Activated B cell treated with CpG ODN at 0.5 μM for 24 hours (primary cell): ENCODE measurements at places on chromosomes 11 and 22. TPM values are rescaled to one million over a fixed set of nuclear protein-coding genes. Genes with fewer than 3 reads are reported as not detected.

Gene GUCY1A2
- total RNA-seq: 0.07 TPM in 1 of 2 replicates, not detected in the other

Gene CCDC157
- total RNA-seq: 1.8 and 2.9 TPM in 2 replicates

DNA sequence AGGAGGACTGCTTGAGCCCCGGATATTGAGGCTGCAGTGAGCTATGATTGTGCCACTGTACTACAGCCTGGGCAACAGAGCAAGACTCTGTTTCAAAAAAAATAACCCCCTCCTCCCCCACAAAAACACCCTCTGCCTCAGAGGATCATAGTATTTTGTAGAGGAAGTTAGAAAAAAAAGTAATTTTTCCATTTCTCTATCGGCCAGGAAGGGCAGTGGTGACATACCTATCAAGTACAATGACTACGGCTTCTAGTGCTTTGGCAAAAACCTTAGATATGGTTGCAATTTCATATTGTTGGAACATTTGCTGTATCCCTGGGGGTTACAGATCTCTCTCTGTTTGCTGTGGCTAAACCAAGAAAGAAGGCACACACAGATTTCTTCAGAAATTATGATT, 28.9 kb downstream of the C2CD3 start:
- DNase-seq: no peak

GRCh38 chr11:67320011-67320410, 16.7 kb downstream of the SSH3 start:
- no peak for DNase-seq

Gene TMPRSS4
- not detected in 2 replicates for total RNA-seq

Gene DLAT
- 27.5 and 31.5 TPM in 2 replicates for total RNA-seq

GRCh38 chr11:75245356-75246005, 4.9 kb downstream of the TPBGL start:
- no peak for DNase-seq

DNA sequence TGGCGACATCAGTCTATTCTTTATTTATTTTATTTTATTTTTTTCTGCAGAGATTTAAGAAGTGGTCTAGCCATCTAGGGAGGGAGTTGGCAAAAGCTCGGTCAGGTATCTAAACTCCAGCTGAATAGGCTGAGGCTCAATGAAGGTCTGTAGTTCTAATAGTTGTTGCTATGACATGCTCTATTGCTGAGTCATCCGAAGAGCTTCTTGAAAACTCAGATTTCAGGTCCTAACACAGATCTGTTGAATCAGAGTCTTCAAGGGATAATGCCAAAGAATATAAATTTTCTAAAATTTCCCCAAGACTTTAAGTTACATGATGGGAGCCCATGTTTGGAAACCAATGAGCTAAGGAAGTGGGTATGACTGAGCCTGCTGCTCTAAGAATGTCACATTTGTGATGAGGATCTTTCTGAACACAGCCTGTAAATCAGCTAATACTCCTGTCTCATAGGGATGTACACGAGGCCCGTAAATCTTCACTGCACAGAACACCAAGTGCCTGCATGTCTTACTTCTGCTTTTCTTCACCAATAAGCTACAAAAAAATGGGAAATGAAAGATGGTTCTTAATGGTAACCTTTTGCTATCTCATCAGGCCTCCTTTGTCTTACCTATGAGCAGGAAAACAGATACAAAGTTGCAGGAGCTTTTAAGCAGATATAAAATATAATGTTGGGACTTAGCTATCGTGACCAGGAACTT, 901.4 kb upstream of the API5 start:
- no peak for DNase-seq

- DNase-seq: no peak
Measured at GRCh38 chr11:7645206-7645605, 28.1 kb downstream of the CYB5R2 start.

Gene NRIP3
- 0.32 TPM in 1 of 2 replicates, not detected in the other for total RNA-seq

- no peak for DNase-seq
Measured at GRCh38 chr11:64619196-64619595, 28.2 kb downstream of the SLC22A12 start.

Gene DDI1
- total RNA-seq: not detected in 2 replicates

- no peak for DNase-seq
Measured at GRCh38 chr11:11978792-11979487, 29.5 kb downstream of the DKK3 start.

- DNase-seq: no peak
Measured at GRCh38 chr22:35629406-35630216, 12.5 kb upstream of the MB start.
